ENCODE measurements at places on chromosomes 2 and 18.
A peak's percentile ranks its signal among the peaks of the same experiment; 100 is the strongest.

DNA sequence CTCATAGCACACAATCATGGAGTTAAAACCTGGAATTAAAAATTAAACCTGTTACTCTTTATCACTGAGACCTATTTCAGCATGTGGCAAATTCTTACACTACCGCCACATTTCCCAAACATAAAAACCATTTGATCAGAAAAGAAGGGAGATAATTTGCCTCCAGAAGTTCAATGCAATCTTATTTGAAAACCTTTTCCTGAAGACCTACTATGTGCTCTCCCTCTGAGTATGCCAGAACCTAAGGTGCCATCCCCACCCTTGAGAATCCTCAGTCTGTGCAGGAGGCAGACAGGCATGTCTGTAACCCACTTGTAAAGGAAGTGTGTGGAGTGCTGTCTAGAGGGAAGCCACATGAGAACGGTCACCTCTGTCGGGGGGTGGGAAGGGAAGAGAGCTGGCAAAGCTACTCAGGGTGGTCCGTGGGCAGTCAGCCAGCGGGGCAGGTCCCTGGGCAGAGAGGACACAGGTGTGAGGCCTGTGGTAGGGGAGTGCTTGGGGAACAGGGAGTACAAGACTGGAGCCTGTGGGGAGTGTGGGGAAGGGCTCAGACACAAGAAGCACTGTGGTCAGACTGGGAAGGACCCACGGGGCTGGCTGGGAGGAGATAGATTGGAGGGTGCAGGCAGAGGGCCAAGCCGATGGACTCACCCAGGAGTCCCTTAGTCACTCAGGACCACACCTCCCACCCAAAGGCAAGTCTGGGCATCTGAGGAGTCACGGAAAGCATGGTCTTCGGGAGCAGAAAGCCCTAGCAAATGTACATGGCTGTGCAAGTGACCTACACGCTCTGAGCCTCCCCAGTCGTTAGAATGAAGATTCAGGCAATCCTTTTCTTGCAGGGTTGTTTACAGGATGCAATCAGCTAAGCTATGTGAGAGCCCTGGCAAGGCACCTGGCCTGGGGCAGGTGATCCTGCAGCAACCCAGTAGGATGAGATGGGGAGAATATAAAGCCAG is 22.8 kb downstream of the CRACDL start:
- DNase-seq: no peak

DNA sequence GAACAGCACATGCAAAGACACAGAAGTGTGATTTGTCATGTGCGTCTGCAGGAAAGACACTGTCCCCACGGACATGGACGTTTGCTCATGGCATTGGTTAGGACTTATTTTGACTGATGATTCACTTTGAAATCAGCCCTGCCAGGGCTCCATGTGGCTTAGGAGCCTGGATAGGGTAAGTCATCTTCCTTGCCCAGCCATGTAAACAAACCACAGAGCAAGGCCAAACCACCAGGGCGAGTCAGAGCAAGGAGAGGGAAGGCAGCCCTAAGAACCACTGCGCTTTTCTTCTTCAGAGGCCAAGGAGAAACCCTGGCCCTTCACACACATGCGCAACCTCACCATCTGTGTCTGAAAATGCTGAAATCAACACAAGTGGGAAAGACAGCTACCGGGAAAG is 88.8 kb downstream of the GFPT1 start:
- DNase-seq: no peak

DNA sequence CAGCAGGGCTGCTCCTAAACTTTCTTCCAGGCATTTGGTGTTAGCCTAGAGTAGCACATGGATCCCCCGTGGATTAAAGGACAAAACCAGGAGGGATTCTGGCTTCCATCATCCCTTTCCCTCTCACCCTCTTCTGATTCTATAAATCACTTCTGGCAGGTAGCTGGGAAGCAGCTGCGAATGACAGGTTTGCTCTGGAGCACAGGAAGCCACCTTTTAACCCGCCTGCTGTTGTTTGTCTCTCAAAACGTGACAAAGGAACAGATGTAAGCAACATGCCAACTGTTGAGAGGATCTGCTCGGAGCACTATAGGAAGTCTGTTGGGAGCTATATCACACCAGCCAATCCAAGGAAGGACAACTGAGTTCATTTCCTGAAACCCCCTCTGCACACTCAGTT is 101.9 kb downstream of the ACTR2 start:
- DNase-seq: no peak

GRCh38 chr18:1564793-1565192 is 660.1 kb downstream of the ADCYAP1 start:
- DNase-seq: no peak

DNA sequence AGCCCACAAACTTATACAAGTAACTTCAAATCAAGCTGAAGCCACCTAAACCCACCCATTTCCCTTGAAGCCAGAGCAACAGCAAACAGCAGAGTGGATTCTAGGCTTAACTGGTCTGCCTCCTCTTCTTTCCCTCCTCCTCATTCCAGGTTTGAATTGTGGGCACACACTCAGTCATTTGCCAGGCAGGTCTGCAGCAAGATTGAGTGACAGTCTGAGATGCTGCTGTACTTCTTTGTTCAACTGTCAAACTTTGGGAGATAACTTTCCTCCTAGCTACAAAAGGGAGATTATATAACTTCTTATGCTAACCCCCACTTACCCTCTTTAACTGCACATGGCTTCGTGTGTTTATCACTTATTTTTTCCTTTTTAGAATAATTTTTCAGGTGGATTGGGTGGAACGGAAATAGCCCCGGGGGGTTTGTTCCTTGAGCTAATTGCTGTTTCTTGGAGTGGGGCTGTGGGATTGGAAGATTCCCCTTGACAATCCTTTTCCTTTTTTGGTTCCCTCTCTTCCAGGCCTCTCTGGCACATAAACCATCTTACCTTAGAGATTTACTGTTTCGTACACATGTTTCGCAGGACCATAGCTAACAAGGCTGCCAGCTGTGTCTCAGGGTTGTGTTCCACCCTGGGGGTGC is 55.0 kb downstream of the RNF144A start:
- no peak for DNase-seq

- DNase-seq: no peak
Measured at GRCh38 chr2:41772697-41773096, 275.1 kb upstream of the PKDCC start.

DNA sequence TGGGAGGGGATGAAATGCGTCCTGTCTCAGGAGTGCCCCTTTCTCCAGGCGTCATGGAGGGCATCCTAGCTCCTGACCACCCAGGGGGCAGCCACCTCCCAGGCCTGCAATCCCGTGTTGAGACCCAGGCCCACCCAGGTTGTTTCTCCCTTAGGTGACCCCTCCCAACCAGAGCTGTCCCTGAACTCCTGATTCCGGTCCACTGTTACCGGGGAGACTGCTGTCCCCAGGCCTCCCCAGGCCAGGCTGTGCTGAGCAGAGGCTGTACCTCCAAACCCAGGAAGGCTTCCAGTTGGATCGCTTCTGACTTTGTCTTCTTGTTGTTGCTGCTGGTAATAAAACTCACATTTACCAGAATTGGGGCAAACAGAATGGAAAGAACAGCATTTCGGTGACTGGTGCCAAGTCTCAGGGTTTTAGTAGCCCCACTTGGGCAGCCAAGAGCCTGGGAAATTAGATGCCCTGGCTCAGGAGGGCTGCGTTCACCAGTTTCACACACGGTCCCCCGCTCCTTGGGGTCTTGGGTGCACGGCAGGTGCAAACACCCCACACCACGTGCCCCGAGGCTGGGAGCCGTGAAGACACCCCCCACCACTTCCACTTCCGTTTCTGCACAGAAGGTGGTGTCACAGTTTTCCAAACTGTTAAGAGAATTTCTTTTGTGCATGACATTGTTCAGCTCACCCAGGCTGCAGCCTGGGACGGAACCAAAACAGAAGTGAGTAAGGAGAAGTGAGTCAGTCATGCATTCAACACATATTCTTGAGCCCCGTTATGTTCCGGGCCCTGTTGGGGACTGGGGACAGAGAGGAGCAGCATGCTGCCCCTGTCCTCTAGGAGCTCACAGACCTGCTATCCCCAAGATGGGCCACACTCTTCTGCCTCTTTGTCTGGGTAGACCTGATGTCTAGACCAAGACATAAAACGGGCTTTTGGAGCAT is 29.4 kb downstream of the ITM2C start:
- DNase-seq: peak; percentile 2

DNA sequence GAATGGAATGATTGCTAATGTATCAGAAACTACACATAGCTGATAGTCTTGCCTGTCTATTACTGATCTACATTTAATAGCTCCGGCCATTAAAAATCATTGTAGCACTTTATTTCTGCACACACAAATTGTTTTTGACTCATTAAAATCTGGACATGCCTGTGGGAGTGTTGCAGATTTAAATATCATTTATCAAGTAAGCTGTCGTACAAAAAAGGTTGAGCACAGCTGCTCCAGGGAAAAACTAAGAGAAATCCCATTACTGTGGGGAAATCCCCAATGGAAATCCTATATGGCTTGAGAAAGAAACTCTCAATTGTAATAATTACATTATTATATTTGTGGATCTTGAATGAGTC is 99.6 kb upstream of the CERS6 start:
- DNase-seq: no peak

GRCh38 chr2:190283783-190284182 is 35.8 kb downstream of the HIBCH start:
- no peak for DNase-seq

- no peak for DNase-seq
Measured at GRCh38 chr2:72846171-72847095, 20.6 kb upstream of the EXOC6B start.

- DNase-seq: peak; percentile 45
Measured at GRCh38 chr2:45169339-45170190, 160.3 kb upstream of the SIX2 start.

- no peak for DNase-seq
Measured at GRCh38 chr2:172311921-172312345, 115.5 kb upstream of the ITGA6 start.

DNA sequence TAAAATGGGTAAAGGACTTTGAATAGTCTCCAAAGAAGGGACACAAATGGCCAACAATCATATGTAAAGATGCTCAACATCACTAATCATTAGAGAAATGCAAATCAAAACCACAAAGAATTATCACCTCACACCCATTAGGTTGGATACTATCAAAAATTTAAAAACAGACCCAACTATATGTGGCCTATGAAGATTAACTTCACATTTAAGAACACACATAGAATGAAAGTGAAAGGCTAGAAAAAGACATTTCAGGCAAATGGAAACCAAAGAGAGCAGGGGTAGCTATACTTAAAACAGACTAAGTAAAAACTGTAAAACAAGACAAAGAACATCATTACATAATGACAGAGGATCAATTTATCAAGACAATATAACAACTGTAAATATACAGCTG is 53.5 kb upstream of the ASPRV1 start:
- DNase-seq: no peak

GRCh38 chr2:239947729-239948045 is 77.5 kb downstream of the NDUFA10 start:
- DNase-seq: no peak

DNA sequence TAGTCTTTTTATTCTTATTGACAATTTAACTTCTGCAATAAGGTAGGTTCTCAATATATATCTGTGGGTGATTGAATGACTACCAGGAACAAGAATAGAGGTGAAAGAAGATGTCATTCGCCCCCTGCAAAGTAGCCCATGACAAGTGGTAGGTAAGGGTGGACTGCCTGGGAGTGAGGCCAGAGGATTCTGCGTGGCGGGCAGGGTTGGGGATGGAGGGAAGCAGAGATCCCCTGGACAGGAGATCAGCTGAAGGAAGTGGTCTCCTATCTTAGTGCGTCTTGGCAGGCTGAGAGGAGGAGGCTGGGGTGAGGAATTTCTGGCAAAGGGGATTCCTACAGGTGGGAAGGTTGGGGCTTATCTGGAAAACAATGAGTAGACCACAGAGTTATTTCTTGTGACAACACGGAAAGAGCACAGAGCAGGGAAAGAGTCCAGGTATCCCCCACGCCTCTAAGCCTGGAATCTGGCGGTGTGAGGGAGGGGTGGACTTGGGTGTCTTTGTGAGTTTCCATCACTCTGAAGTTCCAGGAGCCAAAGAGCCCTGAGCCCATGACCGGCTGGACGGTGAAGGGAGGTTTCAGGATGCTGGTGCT is 21.5 kb upstream of the MYCN start:
- no peak for DNase-seq

DNA sequence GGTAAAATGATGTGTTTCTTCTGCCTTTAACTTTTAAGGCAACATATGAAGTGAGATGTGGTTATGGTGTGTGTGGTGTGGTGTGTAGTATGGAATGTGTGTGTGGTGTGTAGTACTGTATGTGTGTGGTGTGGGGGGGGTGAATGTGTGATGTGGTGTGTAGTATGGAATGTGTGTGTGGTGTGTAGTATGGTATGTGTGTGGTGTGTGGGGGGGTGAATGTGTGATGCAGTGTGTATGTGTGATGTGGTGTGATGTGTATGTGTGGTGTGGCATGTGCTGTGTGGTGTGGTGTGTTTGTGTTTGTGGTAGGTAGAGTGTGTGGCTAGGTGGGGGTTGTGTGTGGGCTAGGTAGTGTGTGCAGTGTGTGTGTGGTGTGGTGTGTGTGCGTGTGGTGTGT is 17.2 kb upstream of the ARL4C start:
- no peak for DNase-seq

GRCh38 chr2:133026536-133027177 is 356.7 kb upstream of the LYPD1 start:
- DNase-seq: no peak

DNA sequence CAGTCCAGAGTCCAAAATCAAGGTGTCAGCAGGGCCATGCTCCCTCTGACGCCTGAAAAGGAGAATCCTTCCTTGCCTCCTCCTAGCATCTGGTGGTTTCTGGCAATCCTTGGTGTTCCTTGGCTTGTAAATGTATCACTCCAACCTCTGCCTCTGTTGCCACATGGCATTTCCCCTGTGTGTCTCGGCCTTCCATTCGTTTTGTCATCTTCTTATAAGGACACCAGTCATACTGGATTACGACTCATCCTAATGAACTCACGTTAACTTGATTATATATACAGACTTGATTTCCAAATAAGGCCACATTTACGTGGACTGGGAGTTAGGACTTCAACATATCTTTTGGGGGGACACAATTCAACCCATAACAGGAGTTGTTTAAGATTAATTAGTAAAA is 15.8 kb downstream of the PMAIP1 start:
- DNase-seq: no peak

DNA sequence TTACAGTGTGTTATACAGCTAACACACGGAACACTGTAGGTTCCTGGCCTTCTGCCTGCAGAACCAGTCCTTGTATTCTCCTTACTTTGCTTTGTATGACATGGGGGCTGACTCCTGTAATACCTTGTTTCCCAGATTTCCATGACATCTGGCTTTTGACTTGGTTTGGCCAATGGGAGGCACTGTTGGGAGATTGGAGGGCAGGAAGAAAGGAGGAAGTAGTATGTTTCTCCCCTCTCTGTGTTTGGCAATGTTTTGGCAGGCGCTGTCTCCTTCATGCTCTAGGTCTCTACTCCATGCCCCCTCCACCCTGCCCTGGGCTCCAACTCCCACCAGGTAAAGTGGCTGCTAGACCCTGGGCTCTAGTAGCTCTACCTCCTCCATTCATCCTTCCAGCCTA is 331.1 kb upstream of the SLC14A2 start:
- no peak for DNase-seq

Measured in BE2C (cell line).